ENCODE measurements at places on chromosomes 6 and 20.

GRCh38 chr6:1328129-1328800 is 16.4 kb downstream of the FOXQ1 start:
- no peak for DNase-seq

DNA sequence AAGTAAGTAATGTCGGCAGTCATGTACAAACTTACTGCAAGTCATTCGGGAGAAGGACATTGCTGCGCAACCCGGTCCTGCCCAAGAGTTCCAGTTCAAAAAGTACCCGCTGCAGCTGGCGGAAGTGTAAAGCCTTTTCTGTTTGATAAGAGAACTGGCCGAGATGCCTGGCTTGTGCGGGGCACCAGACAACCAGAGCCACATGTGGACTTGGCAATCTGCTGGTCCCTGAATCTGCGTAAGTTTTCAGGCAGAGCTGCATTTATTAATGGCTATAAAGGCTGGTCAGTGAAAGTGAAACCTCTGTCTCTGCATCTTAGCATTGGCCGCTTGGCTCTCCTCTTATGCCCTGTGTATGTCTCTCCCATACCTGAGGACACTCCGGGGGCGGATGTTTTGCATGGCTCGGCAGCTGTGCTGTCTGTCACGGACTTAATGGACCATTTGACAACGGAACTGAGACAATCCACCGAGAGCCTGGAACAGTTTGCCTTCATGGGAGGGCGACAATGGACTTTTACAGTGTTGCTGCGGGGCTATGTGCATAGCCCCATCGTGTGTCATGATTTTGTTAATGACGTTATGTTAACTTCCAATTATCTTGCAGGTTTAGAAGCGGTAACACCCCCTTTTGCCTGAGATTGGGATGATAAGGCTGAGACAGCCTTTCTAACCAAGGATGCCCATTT is 19.8 kb upstream of the RGS17 start:
- DNase-seq = no peak

GRCh38 chr6:150698391-150698790 is 98.7 kb downstream of the PLEKHG1 start:
- no peak for DNase-seq

DNA sequence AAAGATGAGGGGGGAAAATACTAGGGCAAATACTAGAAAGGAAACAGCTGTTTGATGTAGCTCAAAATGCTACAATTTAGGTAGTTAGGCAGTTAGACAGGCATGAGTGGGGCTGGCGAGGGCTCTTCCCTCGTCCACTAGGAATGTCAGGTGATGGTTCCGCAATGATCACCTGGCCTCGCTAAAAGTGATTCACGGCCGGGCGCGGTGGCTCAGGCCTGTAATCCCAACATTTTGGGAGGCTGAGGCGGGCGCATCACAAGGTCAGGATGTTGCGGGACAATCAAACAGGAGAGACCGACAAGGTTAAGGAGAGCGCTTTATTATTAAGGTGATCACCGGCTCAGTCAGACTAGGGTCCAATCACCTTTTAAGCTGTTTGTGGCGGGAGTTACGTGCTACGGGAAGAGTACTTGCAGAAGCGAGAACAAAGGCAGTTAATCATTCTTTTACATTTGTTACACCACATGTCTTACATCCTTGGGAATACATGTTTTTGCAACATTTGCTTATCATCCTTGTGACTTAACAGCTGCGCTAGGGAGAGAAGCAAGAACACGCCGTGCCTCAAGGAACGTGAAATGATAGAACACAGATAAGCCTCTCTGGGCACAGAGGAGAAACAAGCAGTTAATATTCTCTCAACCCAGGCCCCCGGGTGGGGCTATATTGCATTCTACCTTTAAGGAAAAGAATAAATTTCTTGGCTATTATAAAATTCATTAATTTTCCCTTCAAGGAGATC is 1025.4 kb downstream of the EYS start:
- no peak for DNase-seq

DNA sequence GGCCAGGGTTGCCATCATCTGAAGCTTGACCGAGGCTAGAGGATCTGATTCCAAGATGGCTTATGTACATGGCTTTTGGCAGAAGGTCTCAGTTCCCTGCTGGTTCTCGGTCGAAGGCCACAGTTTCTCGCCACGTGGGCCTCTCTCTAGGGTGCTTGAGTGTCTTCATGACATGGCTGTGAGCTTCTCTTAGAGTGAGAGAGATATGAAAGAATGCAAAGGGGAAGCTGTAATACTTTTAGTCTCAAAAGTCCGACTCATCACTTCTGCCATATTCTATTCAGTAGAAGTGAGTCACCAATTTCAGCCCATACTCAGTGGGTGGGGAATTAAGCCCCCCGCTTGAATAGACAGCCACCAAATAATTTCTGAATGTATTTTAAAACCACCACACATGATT is 94.2 kb downstream of the UTRN start:
- DNase-seq = no peak

DNA sequence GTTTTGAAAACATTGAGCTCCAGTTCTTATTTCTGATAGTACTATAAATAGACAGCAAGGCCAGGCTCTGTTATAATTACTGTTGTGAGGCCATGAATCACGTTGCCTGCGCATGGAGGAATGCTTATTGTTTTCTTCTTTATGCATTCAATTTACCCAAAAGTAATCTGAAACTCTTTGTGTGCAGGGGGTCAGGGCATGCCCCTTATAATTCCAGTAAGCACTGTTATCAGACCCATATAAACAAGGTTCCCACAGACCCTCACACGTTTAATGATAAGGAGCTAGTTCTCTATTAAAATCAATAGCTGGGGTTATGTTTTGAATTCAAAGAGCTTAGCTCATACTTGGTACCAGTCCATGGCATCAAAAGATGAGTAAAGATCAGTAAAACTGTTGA is 174.8 kb upstream of the ARG1 start:
- no peak for DNase-seq
